Hippocampal formation (tissue), 2 donors: ENCODE measurements at places on chromosomes 4 and X.
A peak's percentile ranks its signal among the peaks of the same experiment; 100 is the strongest.

GRCh38 chrX:133529578-133529977, 114.3 kb upstream of the GPC4 start:
- DNase-seq: no peak

GRCh38 chr4:71429962-71430361, 91.1 kb downstream of the SLC4A4 start:
- no peak for DNase-seq

GRCh38 chrX:69496183-69496582, 7.9 kb upstream of the NALF2 start:
- no peak for DNase-seq

DNA sequence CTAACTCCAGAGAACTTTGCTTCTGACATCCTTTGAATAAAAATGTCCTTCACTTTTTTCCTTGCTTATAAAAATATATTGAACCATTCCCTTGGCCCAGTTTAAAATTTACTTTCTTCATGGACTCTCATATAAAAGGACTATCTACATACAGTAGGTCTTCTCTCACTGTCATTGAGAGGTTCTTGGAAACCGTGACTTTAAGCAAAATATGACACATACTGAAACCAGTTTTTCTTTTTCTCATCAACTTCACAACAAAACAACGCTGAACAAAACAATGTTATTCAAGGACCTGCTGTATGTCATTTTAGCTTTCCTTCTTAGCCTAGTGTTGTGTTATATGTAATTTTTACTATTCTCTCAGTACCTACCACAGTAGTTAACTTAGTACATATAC, 496.8 kb downstream of the CENPC start:
- no peak for DNase-seq

GRCh38 chr4:38765382-38765781, 17.4 kb downstream of the TLR10 start:
- DNase-seq: no peak

- no peak for DNase-seq
Measured at GRCh38 chrX:24235084-24235710, 78.7 kb downstream of the SUPT20HL2 start.

- no peak for DNase-seq
Measured at GRCh38 chr4:140308366-140309123, 64.9 kb upstream of the SCOC start.

DNA sequence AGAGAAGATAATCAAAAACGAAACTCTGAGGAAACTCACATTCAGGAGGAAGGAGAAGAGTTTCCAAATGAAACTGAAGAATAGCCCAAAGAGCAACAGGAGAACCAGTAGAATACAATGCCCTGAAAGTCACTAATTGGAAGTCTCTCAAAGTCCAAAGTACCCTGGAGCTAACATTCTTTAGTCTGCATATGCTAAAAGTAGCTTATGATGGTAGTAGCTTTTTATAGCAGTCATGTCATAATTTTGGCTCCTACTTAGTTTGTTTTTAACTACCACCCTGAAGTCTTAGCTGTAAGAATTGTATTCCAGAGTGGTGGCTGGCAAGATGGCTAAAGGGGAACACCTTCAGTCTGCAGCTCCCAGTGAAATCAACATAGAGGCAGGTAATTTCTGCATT, 100.3 kb upstream of the FGF16 start:
- DNase-seq: no peak

DNA sequence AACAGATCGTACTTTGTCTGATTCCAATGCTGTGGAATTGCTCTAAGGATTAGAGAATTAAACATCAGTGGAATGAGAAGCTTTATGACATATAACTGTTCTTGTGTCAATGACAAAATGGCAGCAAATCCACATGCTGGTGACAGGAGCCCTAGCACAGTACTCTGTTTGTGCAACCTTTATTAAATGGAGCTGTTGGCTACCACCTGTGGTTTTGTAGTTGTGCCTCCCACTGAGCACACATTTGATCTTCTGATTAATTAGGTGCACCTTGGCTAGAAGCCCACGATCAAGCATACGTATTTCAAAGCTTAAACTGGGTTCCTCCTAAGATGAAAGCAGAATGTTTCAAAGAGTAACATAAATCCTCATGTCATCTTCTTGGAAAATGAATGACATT, 394.0 kb upstream of the IGFBP7 start:
- no peak for DNase-seq

DNA sequence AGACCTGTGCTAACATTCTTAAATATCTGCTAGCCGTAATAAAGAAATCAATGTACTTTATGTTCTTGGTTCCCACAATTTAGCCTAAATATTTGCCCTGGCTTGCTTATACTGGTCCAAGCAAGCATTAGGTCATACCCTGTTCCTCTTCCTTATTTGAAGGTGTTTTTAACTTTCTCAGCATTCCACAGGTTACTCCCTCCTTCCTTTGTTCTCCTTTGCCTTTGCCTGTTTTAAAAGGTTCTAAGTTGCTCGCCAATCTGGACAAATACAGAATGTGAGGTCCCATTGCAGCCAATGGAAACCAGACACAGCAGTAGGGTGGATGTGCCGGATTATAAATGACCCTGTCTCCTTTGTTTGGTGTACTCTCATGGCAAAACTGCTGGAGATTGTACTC, 436.8 kb upstream of the PCDH7 start:
- no peak for DNase-seq

DNA sequence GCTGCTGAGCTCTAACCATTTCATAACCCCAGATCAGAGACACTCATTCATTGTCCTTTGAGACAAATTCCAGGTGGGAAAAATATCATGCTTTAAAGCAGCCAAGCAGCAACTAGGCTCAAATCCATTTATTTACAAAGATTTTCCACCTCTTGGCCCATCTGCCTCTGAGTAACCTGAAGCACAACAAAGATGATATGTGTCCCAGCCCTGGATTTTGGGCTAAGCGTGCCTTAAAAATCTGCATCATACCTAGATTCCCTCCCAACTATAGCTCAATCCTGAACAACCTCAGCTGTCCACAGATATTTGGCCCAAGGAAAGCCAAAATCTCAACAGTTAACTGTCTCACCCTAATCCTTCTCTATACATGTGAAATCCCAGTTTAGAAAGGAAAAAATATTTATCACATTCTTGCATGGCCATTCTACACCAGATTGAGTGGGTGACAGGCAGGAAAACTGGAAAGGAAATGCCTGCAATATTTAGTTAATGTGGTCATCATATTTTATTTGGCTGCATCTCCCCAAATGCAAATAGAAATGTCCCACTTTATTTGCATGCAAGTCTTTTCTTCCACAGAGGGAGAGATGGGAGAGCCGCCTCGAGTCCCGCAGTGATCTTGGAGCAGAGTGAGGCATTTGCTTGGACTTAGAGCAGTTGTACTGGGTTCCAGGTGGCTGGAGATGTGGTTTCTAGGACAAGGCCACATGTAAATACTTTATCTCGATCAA, 146.4 kb upstream of the EOLA2 start:
- no peak for DNase-seq

GRCh38 chrX:140040386-140040785, 75.1 kb upstream of the CXorf66 start:
- no peak for DNase-seq

GRCh38 chrX:114626323-114626722, 42.4 kb downstream of the HTR2C start:
- DNase-seq: no peak

DNA sequence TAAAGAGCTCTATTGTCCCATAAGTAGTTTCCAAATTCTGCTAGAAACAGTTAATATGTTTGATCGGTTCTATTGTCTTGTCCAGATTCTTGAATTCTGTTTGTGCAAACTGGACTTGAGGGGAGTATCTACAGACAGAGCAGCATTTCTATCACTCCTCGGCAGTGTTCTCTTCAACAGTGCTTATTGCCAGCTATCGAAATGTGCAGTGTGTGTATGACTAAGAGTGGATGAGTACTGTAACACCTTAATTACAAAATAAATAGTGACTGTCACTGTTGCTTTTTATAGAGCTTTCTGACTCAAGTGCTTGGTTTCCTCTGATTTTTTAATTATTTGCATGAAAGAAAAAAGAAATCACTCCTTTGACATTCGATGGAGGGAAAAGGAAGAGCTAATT, 274.6 kb downstream of the RPA4 start:
- DNase-seq: no peak

GRCh38 chr4:6205973-6206372, 5.6 kb upstream of the JAKMIP1 start:
- DNase-seq: no peak

DNA sequence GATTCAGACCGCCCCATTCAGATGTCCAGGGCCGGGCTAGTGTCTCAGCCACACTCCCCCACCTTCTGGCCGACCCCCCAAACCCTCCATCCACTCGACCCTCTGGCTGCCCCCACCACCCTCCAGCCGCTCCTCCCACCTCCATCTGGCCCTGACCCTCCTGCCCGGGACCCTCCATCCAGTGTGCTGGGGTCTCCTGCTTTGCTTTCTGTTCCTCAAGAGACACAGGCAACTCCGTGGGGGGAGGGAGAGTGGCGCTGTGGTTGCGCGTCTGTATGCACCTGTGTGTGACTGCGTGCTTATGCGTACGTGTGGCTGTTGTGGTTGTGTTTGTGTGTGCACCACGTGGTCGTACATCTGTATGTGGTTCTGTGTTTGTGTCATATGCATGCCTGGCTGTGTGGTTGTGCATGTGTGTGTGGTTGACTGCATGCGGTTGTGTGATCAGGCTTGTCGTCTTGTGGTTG, 33.3 kb downstream of the CPLX1 start:
- DNase-seq: no peak

- no peak for DNase-seq
Measured at GRCh38 chr4:152014280-152014679, 253.5 kb upstream of the GATB start.

GRCh38 chr4:142656178-142656577, 189.9 kb downstream of the INPP4B start:
- no peak for DNase-seq

- DNase-seq: no peak
Measured at GRCh38 chr4:48979914-48980579, 6.0 kb upstream of the CWH43 start.

GRCh38 chr4:187302457-187303150, 578.9 kb upstream of the FAT1 start:
- DNase-seq: no peak

DNA sequence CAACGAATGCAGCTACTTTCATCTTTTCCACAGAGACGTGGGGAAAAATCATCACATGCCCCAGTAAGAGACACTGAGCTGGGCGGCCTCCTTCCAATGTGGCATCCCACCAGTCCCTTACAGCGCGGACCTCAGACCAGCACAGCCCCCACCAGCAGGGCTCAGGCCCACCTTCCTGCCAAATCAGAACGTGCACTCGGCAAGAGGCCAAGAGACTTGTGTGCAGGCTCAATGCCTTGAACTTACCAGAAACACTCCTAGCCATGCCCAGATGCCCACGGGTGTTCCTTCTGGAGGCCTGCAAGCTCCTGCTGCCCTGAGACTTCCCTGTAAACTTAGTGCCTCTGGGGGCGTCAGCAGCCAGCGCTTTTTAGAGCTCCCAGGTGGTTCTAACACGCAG, 31.2 kb downstream of the WDR1 start:
- no peak for DNase-seq

GRCh38 chr4:20359692-20360091, 108.0 kb downstream of the SLIT2 start:
- DNase-seq: no peak

DNA sequence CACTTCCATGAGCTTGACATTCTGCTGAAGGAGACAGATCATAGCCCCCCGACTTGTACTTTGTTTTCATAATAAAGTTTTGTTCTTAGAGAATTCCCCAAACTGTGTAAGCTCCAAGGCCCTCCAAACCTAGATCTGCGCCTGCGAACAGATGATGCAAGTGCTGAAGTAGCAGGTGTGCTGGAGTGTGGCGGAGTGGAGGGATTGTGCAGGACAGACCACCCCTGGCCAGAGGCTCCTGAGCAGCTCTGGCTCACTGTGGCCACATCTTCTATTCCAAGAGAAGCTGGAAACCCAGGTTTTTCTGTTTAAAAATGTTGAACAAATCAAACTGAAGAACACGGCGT, 46.4 kb downstream of the TBC1D14 start:
- DNase-seq: no peak

DNA sequence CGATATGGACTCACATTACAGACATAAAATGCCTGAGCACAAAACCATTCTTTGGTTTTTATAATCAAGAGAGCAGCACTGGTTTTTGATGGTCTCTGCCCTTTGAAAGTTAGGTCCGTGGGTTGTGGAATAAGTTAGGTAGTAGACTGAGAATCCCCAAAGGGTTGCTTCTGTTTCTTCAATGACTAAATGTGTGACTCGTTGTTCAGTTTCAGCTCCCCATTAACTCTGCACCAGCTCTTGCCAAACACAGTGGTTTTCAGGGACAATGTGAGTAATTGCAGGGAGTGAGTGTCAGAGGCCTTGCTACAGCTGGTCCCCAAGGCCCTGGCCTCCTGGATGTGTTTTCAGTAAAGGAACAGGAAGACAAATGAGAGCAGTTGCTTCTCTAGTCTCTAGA, 24.8 kb downstream of the SMIM20 start:
- no peak for DNase-seq

- peak; percentile 72 for DNase-seq
Measured at GRCh38 chrX:48648336-48648751, 35.3 kb upstream of the WAS start.

DNA sequence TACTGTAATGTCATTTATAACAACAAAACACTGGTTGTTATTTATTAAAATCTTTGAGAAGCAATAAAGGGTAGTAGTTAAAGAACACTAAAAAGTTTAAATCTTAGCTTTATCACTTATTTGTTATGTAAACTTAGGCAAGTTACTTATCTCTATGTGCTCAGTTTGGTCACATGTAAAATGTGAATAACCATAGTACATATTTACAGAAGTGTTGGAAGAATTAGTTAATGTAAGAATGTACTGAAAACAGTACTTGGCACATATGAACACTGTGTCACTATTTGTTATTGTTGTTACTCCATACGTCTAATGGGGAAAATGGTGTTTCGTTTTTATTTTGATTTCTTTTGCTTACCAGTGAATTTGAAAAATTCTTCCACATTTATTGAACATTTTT, 9.1 kb downstream of the NEK1 start:
- no peak for DNase-seq

GRCh38 chrX:107566604-107567262, 61.6 kb upstream of the PRPS1 start:
- no peak for DNase-seq

DNA sequence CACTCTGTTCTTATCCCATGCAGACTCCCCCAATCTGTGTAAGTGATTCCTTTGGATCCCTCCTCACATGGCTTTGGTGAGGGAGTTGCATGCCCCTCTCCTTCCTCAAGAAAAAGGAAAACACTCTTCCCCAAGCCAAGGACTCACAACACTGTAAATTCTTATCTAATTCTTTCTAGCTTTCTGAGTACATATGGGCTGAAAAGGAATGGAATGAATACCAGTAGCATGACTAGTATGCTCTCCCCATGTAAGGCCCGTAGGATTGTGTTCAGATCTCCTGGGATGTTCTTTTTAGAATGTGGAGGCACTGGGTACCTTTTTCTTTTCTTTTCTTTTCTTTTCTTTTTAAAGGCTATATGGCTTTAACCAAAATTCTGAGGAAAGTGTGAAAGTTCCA, 17.0 kb upstream of the MAGED1 start:
- DNase-seq: no peak

- no peak for DNase-seq
Measured at GRCh38 chrX:48914593-48915493, 3.4 kb upstream of the SLC35A2 start.

GRCh38 chr4:178137732-178138471, 695.7 kb upstream of the AGA start:
- DNase-seq: no peak

GRCh38 chrX:111823703-111824102, 52.3 kb upstream of the TRPC5OS start:
- no peak for DNase-seq

GRCh38 chr4:56958111-56958517, 19.3 kb downstream of the NOA1 start:
- peak; percentile 11 for DNase-seq
